Type B pancreatic cell (in vitro differentiated cells): ENCODE measurements at places on chromosomes 5 and 9.
A peak's percentile ranks its signal among the peaks of the same experiment; 100 is the strongest.

DNA sequence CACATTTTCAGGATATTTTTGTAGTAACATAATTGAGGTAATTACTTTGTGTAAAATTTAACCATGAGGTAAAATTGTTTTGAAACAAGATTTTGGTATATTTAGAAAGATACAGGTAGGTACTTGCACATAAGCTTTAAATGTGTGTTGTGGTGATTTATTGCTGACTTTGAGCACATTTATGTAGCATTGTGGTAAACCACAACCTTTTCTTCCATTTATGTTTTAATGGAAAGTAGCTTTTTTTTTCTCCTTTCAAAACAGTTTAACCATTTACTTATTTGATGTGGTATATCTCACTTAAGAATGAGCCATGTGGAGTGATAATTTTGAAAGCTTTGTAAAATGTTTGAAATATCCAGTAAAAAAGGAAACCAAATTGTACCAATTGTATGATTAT is 35.6 kb downstream of the FCHO2 start:
- no peak for DNase-seq

DNA sequence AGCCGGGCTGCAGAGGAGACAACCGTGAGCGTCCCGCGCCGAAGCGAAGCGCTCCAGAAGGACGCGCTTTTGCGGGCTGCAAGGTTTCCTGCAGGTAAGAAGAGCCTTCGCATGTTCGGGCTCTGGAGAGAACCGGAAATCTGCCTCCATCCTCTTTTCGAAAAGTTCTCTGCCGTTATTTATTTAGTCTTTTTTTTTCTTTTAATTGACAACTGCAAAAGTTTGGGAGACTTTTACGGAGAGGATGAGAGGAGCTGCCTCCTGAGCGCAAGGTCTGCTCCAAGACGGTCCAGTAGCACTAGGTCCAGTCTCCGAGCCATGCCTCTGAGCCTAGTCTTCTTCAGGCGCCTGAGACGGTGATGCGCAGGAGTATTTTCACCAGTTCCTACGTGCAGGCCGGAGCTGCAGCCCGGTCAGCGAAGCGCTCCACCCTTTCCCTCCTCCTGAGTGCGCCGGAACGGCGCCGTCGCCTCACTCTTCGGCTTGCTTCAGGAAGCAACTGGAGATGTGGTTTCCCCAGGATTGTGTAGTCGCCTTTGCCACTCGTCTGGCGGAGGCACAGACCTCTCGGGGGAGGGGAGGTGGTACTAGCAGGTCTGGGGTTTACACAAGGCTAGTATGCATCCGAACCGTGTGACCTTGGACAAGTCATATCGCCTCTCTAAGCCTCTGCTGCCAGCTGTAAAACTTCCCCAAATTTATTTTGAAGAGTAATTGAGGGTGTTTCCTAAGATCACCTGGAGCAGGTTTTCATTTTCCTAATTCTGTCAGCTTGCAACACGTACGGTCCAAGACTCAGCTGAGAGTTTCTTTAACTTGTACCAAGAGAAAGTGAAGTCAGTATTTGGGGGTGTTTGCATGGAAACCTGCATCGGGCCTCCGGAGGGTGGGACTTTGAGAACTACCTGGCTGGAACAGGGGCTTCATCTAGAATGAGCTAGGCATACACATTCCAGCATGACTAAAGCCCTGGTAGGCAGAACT is 4.5 kb downstream of the POU4F3 start:
- DNase-seq, result no peak

- DNase-seq, result no peak
Measured at GRCh38 chr9:81213456-81213855, 475.9 kb downstream of the TLE1 start.

DNA sequence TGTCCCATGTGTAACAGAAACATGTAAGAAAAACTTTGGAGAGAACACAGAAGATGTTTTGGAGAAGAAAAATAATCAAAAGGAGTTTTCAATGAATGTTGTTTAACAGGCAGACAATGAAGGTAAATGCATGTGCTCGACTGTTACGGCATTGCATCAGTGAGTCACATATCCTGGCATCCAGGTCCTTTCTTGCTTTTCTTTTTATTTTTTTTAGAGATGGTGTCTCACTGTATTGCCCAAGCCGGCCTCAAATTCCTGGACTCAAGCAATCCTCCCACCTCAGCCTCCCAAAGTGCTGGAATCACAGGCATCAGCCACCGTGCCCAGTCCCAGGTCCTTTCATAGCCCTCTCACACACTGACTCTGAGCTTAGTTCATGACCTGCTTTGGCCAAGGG is 181.8 kb downstream of the DTWD2 start:
- no peak for DNase-seq

DNA sequence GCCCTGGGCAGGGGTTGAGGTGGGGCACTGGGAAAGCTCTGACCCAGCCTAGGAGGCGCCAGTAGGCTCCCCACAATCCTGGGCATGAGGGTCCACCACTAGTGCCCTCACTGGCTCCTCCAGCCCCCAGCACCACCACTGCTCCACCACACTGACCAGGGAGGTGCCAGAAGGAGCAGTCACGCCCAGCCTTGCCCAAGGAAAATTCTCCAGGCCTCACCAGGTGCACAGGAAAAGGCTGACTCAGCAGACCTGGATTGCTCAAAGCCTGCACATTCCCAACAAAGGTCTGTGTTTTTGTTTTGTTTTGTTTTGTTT is 62.9 kb downstream of the ZNF354C start:
- peak; percentile 57 for DNase-seq

- DNase-seq, result no peak
Measured at GRCh38 chr5:79510638-79511037, 3.3 kb downstream of the HOMER1 start.

DNA sequence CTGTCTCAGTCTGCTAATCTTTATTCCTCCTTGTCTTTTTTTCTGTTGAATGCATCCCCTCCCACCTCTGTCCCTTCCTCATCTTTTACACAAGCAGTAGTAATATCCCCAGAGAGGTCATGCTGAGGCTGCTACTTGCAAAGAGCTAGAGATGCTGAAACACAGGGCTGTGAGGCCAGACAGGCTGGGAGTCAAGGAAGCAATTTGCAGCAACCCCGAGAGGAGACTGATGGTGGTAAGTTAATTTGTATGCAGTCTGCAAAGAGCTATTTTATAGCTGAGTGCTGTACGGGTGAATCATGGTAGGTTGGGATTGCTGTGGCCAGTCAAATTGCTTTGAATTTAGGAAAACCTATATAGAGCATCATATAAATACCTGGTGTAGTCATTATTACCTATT is 90.2 kb upstream of the SLC24A2 start:
- DNase-seq, result no peak

- no peak for DNase-seq
Measured at GRCh38 chr9:70495514-70495913, 81.1 kb upstream of the KLF9 start.

- DNase-seq, result no peak
Measured at GRCh38 chr5:76388236-76388635, 14.8 kb upstream of the IQGAP2 start.

DNA sequence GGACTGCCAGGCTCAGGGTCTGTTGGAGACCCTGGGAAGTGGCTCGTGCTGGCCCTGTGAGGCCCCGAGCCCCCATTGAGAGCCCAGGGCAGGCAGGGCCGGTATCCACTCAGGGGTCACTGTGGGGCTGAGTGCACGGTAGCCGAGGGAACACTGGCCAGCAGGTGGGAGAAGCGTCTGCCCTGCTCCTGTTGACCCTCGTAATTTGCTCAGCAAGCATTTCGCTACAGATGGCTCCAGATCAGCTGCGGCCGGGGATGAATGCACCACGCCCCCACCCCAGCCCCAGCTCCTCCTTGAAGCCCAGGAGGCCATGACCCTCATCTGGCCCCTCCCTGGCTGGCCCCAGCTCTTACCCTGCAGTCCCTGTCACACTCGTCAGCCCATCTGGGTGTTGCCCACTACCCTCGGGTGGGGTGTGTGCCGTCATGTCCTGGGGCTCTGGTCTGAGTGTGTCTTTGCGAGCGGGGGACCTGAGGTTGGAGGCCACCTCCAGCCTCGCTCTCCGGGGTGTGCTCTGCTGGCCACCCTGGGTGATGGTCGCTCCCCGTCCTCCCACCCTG is 6.1 kb upstream of the NRARP start:
- peak; percentile 67 for DNase-seq

- DNase-seq, result no peak
Measured at GRCh38 chr9:35499701-35500030, 9.8 kb downstream of the RUSC2 start.

GRCh38 chr9:129175825-129176633 is 2.0 kb downstream of the IER5L start:
- peak; percentile 81 for DNase-seq

DNA sequence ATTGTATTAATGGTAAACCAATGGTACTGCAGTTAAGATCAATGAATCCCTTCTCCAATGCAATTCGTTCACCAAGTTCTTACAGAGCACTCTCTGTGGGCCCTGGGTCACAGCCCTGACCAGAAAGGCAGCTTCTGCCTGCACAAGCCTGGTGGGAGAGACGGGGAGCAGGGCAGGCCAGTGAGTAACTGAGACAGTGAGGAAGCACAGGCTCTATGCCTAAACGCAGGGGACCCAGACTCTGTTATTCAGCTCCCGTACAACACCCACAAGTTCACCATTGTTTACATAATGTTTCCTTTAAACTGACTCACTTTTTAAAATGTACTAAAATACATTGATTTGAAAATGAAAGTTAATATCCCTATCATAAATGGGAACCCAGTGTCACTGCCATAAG is 40.5 kb upstream of the CTSL start:
- DNase-seq, result no peak

DNA sequence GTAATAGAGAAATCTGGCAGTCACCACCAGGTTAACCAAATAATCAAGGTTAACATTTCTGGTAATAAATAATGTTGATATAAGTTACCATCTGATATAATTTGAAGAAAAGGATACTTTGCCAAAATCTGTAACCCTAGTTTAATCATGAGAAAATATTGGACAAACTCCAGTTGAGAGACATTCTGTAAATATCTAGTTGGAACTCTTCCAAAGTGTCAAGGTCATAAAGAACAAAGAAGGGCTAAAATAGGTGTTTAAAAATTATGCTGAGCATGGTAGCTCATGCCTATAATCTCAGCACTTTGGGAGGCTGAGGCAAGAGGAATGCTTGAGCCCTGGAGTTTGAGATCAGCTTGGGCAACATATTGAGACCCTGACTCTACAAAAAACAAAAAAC is 253.3 kb downstream of the MRPS30 start:
- DNase-seq, result no peak
